GM12865 (cell line): ENCODE measurements at places on chromosomes 2 and 18.

DNA sequence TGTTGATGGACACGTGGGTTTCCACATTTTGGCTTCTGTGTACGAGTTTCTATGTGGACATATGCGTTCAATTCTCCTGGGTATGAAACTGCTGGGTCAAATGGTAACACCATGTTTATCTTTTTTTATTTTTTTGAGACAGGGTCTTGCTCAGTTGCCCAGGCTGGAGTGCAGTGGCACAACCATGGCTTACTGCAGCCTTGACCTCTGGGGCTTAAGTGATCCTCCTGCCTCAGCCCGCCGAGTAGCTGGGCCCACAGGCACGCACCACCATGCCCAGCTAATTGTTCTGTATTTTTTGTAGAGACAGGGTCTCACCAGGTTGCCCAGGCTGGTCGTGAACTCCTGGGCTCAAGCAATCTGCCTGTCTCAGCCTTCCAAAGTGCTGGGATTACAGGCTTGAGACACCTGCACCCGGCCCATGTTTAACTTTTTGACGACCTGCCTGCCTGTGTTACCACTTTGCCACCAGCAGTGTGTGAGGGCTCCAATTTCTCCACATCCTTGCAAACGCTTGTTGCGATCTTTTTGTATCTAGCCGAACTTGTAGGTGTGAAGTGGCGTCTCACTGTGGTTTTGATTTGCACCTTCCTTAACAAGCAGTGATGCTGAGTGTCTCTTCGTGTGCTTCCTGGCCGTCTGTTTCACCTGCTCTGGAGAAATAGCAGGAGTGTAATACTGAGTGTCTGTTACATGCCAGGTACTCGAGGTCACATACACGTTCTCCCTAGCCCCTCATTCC lies 6.9 kb downstream of the HSBP1L1 start:
- no peak for DNase-seq

- no peak for DNase-seq
Observed at GRCh38 chr2:235043762-235044500, 92.1 kb downstream of the SH3BP4 start.

DNA sequence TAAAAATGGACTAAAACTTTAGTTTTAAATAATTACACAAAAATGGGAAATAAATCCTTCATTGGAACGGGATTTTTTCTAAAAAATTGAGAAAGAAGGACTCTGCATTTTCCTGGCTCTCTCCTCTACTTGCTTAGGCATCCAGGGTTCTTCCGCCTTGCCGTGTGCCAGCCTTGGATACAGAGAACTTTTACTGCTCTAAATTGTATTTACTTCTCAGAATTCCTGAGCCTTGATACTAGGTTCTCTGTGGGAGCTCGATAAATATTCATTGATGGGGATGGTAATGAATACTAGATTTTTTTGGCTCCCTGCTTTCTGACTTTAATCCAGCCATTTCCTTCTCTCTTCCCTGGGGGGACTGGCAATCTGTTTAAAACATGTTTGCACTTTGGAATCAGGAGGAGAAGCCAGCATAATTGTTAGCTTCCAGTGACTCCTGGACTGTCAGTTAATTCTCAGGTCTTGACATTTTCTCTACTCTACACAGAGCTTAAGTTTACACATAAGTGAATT lies 746.1 kb upstream of the LRRTM1 start:
- no peak for DNase-seq

GRCh38 chr2:53545604-53546003 lies 222.0 kb upstream of the CHAC2 start:
- no peak for DNase-seq

DNA sequence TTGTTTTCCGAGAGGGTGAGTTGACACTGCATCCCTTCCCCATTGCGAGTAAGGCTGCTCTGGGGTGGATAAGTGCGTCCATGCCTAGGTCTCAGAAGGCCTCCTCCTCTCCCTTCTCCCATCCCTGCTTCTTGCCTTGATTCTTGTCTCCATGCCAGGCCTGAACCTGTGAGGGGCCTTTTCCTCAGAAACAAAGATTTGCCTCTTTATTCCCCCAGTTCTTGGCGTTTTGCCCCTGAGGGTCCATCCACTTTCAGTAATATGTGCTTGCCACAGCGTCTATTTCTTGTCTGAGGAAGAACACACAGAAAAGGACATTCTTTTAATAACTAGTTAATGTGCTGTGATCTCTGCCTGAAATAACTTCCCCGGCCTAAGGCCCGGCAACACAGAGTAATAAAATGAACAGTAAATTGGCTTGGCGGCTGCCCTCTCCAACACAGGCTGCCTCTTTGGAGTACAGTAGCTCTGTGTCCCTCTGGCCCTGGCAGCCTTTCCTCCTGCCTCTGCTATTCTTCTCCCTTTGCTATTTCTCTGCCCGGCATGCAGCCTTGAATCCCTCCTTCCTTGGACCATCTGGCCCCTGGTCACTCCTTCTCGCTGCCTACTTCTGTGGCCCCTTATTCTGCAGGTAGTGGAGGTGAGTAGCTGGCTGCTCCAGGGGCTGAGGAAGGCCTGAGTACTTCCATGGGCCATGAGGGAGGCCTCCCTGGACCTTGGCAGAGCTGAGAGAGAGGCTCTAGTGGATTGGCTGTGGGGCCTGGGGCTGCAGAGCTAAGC lies 4.4 kb downstream of the EHD3 start:
- DNase-seq: no peak

DNA sequence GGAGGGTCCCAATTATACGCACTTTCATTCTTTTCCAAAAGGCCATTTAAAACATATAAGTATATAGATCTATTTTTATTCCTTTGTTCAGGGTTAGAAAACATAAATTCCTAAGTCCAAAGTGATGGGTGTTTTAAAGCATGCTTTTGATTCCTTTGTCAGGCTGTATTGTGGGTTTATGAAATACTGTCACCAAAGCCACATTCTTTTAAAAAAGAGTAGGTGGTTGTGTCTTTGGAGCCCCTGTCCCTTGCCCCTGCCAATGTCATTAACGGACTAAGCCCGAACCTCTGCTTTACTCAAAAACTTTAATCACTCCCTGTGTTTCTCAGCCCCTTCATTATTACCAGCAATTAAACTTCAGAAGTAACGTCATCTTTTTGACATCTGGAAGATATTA lies 104.9 kb upstream of the APCDD1 start:
- DNase-seq: no peak

DNA sequence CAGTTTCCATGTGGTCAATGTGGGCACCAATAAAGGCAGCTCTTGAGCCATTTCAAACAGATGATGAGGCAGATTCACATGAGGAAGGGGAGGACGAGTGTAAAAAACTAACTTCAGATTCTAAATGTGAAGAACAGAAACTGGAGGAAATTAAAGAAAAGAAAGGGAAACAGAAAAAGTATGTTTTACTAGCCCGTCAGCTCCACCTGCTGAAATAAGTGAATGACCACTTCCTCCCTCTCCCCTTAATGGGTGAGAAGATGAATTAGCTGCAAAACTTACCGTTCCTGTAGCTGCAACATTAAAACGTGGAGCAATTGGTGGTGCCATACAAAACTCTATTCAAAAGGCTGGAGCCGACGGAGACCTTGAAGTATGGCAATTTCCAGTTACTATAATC lies 203.5 kb downstream of the UXS1 start:
- peak; percentile 40 for DNase-seq
